ENCODE measurements at places on chromosomes 11 and 22. TPM values are rescaled to one million over a fixed set of nuclear protein-coding genes. Genes with fewer than 3 reads are reported as not detected.

MMP11 gene
- total RNA-seq: 3.9 TPM

GRCh38 chr11:94550513-94550912 is 6.8 kb downstream of the FUT4 start:
- no peak for DNase-seq

KREMEN1 gene
- total RNA-seq: not detected

OR52A1 gene
- total RNA-seq: not detected

GRCh38 chr11:75790986-75791385 is 22.4 kb downstream of the DGAT2 start:
- no peak for DNase-seq

CHCHD10 gene
- 38.2 TPM for total RNA-seq

OLFML1 gene
- not detected for total RNA-seq

DNA sequence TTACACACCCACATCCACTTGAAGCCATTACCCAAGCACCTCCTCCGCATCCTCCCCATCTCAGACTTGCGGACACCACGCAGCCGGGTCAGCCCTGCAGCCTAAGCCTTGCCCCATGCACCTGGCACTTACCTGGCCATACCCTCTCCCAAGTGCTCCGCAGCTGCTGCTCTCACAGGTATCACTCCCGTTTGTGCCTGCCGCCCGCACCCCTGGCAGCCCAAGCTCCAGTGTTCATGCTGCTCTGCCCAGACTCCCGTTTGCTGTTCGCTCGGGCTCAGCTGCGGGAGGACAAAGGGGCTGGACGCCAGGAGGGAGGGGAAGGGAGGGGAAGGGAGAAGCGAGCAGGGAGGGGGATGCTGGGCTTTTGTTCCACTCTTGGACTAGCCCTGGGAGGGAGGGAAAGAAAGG is at the start of gene KLHL35:
Gene KLHL35 (minus strand): TSS at position 293 of the 411 bp plus-strand sequence. CDS start 2,574 bp downstream, outside the sequence.
- DNase-seq: no peak

GRCh38 chr22:37638391-37639069 is 939 bp upstream of the SH3BP1 start:
- peak; percentile 36 for DNase-seq

CARD10 gene
- 1.0 TPM for total RNA-seq

DNA sequence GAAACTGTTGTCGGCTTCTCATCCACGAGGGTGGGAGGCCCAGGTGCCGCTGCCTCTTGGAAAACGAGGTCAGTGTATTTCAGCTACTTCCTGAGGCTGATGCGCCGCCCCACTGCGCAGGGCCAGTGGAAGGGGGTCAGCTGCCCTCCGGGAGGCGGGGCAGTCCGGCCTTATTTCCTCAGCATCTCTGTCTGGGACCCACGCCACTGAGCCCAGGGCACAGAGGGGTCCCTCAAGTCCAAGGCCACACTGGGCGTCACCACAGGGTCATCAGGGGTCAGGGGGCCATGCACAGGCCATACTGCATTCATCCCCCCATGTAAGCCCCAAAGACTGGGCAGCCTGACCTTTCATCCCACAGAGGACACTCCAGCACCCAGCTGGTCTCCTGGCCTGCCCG is 12.1 kb downstream of the RTN4R start:
- DNase-seq: no peak

GRCh38 chr11:34755671-34756070 is 134.8 kb downstream of the EHF start:
- no peak for DNase-seq

CAT gene
- 23.3 TPM for total RNA-seq

DNA sequence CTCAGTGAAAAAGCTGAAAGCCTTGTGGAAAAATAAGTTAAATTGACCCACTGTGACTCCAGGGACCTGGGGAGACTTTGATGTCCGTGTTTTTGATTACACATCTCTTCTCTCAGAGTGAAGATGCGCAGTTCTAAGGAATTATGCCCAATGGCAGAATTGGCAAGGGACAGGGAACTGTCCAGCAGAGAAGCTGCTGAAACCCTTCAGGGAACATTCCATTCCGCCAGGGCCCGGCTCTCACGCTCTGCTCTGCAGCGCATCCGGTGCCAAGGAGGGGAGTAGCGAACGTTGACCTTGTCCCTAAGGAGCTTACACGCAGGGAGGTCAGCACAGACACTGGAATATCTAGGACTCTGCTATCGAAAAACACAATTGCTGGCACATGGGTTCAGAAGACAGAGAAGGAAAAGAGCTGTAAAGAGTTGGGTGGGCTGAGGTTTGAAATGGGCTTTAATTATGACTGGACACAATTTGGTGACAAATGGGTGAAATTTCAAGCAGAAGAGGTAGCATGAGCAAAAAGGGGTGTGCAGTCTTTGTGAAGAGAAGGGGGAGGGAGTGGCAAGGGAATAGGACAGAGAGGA is 64.5 kb upstream of the B3GAT1 start:
- no peak for DNase-seq

DNA sequence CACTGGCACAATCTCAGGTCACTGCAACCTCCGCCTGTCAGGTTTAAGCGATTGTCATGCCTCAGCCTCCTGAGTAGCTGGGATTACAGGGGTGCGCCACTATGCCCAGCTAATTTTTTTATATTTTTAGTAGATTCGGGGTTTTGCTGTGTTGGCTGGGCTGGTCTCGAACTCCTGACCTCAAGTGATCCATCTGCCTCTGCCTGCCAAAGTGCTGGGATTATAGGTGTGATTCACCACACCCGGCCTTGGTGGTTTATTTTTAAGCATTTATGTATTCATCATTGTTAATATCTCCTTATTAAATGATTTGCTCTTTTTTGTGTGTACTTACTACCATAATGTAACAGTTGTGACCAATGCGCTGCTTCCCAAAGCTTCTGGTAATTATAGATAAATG is 171.7 kb downstream of the DDX10 start:
- DNase-seq: no peak

PANX3 gene
- total RNA-seq: not detected

- no peak for DNase-seq
These were observed 106.8 kb downstream of the KIRREL3 start for GRCh38 chr11:126893796-126894195.

DNA sequence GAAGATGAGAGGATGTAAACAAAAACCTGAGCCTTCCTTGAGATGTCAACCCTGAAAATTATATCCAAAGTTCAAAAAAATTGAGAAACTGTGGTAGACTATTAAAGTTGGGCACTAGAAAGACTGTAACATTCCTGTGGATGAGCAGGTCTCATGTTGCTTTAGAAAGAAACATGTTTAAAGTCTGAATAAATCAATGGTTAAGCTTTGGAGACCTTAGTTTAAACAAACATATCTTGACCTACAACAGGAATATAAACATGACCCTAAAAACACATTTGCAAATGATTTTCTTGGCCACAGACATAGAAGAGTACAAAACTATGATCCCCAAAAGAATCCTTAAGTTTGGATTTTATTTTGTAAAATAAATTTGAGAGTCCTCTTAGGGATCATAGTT is 38.1 kb upstream of the PCF11 start:
- no peak for DNase-seq

DNA sequence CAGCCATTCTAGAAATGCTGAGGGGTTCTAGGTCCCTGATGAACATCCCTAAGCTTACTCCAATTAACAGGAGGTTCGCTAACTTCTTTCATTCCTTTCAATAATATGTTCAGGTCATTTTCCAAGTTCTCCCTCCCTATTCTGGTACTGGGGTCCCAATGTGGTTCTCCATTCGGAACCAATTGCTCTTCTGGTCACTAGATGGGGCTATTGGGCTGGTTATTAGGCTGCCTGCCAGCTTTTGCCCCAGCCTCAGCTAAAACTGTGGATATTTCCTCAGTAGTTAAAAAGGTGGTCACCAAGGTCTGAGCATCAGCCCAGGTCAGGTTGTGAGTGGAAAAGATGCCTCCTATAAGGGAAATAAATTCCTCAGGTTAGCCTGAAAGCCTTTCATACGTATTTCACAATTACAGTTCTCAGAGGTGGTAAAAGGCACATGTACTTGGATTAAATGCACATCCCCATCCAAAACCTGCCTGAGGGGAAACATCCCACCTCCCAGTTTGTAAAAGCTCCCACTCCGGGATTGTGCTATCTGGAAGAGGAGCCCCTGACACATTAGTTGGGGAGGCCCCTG is 161.1 kb upstream of the CCDC179 start:
- no peak for DNase-seq

DNA sequence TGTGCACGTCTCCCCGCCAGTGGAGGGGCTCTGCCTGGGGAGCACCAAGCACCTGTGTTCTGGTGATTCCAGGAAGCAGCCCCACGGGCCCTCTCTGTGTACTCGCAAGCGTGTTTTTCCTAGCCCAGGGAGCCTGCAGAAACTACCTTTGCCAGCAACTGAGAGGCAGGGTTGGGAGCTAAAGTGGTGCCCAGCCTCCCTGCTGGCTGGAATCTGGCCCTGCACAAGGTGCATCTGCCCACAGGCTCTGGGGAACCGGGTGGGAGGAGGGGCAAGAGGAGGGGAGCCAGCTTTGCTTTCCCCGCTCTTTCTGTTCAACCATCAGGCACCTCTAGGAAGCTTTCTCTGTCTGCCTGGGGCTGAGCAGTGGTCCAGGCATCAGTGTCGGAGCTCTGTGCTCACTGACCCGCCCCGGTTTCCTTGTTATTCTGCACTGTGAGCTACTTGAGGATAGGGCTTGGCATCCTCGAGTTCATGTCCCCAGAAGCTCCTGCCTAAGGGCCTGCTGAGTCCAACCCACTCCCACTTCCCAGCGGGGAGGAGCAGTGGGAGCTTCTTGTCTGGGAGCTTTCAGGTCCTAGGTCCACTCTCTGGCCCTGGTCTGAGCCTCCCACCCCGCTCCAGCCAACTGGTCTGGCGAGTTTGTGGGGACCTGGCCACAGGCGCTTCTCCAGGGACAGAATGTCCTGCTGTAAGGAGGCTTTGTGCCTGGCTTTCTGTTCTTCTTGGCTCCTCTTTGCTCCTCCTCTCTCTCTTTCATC is 14.9 kb downstream of the DAGLA start:
- no peak for DNase-seq

DNA sequence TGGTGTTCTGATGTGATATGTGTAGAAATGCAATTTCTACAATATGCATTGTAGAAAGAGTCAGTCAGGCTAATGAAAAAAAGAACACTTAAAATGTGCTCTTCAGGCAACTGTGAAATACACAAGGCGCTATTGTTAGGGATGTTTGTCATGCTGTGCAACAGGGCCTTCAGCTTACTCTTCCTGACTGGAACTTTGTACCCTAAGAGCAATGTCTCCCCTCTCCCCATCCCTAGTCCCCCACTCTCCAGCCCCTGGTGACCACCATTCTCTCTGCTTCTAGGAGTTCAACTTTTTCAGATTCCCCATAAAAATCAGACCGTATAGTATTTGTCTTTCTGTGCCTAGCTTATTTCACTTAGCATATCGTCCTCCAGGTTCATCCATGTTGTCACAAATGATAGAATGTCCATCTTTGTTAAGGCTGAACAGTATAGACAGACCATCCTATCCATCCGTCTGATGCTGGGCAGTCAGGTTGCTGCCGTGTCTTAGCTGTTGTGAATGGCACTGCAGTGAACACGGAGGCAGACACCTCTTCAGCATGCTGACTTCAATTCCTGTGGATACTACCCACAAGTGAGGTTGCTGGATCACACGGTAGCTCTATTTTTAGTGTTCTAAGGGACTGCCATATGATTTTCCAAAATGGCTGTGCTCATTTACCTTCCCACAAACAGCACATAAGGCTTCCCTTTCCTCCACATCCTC is 10.7 kb downstream of the NDUFV1 start:
- DNase-seq: no peak

DNA sequence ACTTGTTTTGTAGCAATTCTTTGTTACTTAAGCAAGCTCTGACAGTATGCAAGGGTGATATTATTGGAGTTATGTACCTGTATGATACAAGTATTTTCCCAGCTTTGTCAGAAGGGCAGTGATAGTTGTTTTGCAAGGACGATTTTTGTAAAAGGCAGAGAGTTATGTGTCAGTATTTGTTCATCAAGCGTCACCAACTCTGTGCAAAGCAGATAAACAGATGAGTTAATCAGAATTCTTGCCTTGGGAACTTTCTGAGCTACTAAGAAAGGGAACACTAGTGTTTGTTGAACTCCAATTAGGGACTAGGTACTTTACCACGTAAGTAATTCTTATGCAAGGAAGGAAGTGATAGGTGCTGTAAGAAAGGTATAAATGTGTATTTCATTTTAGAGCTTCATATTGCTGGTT is 1.4 kb downstream of the USP47 start:
- DNase-seq: peak; percentile 65

CCDC15 gene
- total RNA-seq: 1.6 TPM

PRODH gene
- 0.51 TPM for total RNA-seq

DNA sequence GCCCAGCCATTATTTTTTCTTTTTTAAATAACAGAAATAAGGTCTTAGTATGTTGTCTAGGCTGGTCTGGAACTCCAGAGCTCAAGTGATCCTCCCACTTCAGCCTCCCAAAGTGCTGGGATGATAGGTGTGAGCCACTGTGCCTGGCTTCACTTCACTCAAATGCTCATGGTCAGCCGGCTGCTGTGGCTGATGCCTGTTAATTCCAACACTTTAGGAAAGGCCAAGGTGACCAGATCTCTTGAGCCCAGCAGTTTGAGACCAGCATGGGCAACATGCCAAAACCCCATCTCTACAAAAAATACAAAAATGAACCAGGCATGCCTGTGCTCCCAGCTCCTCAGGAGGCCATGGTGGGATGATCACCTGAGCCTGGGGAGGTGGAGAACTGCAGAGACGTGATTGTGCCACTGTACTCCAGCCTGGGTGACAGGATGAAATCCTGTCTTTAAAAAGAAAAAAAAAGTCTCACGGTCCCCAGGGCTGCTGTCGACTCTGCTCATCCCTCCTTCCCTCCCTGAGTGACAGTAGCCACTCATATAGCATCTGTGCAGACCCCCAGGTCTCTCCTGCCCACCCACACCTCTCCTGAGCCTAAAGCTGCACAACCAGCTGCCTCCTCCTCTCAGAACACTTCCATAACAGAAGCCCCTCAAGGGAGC is 3.6 kb downstream of the YDJC start:
- DNase-seq: no peak

- DNase-seq: no peak
These were observed 166.4 kb downstream of the KIRREL3 start for GRCh38 chr11:126834149-126834548.

CRYBB3 gene
- total RNA-seq: 0.79 TPM

CRYBB2 gene
- not detected for total RNA-seq

DNA sequence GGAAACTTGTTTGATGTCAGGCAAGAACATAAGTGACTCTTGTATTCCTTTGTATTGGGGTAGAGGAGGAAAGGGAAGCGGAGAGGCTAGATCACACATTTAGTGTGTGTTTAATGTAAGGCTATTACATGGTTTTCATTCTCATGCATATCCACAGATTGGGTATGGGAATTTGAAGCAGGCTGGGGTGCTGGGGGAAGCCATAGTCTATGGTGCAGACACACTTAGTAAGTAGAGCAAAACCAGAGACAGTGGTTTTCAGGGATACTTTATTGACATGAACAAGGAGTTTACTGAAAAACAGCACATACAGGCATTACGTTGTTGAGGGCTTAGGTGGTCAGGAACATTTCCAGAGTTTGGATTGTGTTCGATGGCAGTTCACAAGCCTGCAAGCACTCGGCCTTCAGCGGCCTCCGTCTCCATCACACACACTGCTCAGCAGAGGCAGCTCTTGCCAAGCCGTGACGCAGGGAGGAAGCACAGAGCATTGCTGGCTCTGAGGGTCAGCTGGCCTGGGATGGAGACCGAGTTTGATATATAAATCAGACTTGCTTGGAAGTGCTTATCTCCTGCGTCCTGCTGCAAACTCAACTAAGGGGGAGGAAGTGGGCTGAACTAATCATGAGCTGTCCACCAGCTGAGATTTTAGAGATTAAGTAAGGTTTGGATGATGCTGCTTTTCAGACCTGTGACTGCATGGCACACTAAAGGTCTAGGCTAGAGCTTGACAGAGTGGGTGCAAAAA is 25.3 kb downstream of the SCN3B start:
- DNase-seq: no peak

Data from naive thymus-derived CD4-positive, alpha-beta T cell (primary cell).